ENCODE measurements at places on chromosomes 13 and 19.

DNA sequence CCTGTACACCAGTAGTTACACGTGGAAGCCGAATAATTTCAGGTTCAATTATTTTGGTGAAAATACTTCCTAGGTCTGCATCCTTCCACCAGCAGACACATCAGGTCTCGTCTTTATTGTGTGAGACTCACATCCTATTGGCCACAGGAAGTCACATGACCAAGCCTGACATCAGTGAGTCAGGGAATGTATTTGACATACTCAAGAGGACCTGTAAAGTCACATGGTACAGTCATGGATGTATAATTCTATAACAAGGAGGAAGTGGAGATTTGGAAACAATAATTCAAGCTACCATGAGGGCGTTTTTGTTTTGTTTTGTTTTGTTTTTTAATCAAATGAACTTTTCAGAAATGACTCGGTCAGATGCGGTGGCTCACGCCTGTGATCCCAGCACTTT lies 9.3 kb upstream of the HIF3A start:
- no peak for DNase-seq

GRCh38 chr19:1840541-1841115 lies 7.7 kb downstream of the REXO1 start:
- no peak for DNase-seq

DNA sequence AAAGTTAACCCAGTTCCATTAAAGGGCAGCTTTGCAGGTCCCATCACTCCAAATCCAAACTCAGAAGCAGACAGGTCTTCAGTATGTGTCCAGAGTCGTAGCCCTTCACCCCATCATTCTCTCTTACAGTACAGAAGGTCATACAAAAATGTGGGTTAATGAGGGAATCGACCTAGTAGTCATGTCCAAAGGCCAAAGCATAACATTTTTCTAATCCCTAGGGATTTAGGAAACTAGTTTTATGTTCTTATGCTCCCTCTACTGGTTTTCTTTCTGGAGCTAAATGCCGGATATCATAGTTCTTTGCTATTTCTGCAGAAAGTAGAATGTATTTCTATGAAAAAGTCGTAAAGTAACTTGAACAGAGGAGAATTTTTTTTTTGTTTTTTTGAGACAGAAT lies 72.2 kb downstream of the DHRS12 start:
- DNase-seq = no peak

- no peak for DNase-seq
Measured at GRCh38 chr13:24741016-24741662, 22.8 kb upstream of the RNF17 start.

DNA sequence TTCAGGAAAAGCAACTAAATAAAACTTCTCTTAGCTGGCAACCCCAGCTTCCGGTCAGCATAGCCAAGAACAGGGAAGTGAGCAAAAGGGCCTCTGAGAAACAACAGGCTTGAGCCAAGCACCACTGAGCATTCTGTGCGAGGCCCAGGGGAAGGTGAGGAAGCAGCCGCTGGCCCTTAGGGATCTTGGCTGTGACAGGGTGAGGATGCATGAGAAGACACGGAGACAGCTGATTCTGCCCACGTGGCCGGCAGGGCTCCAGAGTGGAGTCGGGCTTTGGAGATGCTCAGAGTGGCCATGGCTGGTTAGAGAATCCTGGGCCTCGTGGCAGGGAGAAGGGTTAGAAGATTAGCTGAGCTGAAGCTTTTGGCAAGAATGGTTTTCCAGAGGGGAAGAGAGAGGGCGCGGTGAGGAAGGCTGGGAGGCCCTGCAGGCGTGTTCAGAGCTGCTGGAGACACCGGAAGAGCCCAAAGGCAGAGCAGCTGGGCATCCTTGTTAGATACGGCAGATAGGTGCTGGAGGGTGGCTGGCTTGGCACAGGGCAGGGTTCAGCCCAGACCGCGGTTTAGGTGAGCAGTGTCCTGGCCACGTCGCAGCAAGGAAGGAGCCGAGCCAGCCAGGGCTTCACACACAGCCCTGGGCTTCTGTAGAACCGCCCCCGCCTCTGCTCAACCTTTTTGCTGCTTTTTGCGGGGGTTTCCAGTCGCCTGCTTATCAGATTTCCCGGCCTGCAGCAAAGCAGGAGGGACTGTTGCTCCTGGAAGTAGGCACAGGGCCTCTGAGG lies 17.3 kb downstream of the UPF1 start:
- DNase-seq = no peak

DNA sequence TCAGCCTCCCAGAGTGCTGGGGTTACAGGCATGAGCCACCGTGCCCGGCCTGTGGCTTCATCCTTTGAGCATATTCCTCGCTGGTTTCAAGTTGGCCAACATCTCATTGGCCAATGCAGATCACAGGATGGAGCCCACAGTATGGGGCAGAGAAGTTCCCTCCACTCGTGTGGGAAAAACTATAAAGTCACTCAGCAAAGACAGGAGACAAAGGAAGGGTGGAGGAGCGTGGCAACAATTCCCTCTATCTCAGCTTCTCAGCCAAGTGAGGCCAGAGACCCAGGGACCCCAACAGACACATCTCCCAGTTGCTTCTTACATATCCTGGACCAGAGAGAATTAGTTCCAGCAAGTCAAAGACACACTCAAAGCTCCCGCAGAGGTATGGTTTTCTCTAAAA lies 184.6 kb upstream of the SOX1 start:
- no peak for DNase-seq

DNA sequence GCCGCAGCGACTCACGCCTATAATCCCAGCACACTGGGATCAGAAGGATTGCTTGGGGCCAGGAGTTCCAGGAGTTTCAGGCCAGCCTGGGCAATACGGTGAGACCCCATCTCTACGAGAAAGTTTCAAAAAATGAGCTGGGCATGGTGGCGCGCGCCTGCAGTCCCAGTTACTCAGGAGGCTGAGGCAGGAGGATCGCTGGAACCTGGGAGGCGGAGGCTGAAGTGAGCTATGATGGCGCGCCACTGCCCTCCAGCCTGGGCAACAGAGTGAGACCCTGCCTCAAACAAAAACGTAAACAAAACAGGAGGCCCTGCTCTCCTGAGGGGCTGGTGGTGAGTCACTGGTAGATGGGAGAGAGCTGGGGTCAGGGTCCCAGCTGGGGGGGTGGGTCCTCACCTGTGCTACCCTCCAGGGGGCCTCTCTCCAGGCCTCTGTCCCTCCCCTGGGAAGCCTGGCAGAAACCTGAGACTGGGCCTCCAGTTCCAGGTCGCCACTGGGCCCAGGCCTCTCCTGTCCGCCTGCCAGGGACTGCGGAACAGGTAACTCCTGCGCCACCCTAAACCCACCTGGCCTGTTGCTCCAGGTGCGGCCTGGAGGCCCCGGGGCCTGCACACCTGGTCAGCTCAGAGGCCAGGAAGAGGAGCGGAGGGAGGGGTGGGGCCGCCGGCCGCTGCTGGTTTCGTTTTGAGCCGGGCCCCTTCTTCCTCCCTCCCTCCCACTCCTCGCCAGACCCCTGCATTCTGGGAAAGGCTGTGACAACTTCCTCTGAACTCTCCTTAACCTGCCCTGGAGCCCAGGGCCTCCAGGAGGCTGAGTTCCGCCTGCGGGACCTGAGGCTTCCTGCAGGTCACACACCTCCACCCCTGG lies 17.2 kb upstream of the ZBTB7A start:
- DNase-seq = no peak

- no peak for DNase-seq
Measured at GRCh38 chr13:79456051-79456450, 24.9 kb upstream of the NDFIP2 start.

GRCh38 chr13:88979465-88980175 lies 1308.4 kb downstream of the SLITRK5 start:
- DNase-seq = no peak

DNA sequence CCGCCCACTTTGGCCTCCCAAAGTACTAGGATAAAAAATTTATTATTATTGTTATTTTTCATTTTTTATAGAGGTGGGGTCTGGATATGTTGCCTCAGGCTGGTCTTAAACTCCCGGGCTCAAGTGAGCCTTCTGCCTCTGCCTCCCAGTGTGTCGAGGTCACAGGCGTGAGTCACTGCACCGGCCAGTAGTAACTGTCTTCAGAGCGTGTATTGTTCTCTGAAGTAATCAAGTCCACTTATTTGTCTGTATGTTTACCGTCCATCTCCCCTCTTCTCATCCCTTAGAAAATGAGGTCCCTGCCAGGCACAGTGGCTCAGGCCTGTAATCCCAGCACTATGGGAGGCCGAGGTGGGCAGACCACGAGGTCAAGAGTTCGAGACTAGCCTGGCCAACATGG lies 18.2 kb upstream of the SULT2B1 start:
- no peak for DNase-seq

- no peak for DNase-seq
Measured at GRCh38 chr19:2244486-2244885, 4.6 kb upstream of the AMH start.

DNA sequence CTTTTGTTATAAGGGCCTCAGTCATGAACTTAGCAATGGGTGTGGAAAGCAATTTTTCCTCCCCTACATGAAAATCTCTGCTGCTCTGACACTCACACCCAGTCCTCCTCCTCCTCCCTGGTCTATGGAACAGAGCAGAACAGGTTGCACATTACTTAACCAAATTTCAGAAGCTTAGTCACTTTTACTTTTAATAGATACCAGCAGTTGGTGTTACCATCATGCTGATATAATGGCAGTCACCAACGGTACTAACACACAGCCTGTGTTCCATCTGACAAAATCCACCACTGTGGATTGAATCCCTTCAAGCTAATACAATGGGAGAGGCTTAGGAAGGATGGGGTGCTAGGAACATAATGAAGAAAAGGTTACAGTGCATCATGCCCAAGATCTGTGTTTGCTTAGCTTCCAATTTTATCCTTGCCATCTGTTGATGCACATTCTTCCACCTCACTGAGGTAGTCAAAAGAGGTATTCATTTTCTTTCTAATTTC lies 9.8 kb downstream of the TPT1 start:
- DNase-seq = no peak

GRCh38 chr13:76994281-76994680 lies 2.4 kb downstream of the CLN5 start:
- no peak for DNase-seq

DNA sequence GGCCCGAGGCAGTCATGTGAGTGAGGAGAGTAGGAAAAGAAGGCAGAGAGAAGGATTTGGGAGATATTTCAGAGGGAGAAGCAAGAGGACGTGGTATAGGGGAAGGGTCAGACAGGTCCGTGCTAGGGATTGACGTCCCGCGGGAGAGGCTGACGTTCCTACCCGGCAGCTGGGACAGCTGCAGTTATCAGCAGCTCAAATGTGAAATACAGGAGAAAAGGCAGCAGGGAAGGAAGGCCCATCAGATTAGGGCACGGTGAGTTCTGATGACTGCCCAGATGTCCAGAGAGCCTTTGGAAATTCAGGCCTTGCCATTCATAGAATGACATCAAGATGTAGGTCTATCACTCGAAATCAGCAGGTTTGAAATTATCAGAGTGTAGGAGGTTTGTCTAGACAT lies 88.4 kb downstream of the IRS2 start:
- DNase-seq = no peak

DNA sequence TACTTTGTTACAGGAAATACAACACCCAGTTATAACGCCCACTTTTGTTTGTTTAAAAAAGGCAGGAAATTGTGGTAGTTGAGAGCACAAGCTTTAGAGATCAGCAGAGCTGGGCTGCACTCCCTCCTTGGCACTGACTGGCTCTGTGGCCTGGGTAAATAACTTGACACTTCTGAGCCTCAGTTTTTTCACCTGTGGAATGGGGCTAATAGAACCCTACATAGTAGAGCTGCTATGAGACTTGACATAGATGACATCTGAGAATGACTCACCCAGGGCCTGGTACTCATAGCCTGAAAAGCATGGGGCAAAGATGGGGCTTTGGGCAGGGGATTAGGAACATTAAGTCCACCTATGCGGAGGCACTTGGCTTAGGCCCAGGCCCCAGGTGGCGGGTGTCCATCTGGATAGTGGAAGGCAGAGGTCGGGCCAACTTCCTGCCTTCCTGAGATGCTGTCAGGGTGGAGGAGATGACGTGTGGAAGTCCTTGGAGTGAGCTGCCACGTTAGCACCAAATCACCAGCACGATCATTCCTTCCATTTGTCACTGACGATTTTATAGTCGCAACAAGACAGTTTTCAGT lies 159.1 kb downstream of the KATNAL1 start:
- no peak for DNase-seq

DNA sequence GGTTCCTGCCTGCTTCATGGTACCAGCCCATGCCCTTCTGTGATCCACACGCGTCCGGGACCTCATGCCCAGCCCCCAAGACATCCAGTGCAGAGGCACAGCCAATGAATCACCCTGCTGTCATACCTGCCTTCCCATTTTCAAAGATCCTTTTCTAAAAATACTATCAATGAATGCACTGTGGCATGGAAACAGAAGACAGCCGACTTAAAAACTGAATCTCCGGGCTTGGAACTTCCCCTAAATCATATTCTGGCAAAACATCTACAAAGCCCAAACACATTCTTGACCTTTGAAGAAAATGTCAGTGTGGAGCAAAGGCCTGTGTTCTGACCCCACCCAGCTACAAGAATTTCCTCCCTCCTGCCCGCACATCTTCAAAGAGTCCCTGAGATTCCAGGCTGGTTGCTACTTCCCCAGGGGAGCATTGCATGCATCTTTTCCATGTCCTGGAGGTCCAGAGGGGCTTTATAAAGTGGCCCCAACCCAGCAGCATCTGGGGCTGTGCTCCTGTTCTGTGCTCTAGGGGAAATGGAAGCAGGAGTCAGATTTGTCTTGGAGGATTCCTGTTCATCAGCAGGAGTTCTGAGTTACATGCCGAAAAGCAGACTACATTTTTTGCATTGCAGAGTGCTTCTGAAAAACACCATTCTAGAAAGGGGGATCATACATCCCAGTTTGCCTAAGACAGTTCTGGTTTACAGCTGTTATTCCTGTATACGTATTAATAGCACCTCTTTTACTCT lies 135.2 kb downstream of the USP12 start:
- no peak for DNase-seq

DNA sequence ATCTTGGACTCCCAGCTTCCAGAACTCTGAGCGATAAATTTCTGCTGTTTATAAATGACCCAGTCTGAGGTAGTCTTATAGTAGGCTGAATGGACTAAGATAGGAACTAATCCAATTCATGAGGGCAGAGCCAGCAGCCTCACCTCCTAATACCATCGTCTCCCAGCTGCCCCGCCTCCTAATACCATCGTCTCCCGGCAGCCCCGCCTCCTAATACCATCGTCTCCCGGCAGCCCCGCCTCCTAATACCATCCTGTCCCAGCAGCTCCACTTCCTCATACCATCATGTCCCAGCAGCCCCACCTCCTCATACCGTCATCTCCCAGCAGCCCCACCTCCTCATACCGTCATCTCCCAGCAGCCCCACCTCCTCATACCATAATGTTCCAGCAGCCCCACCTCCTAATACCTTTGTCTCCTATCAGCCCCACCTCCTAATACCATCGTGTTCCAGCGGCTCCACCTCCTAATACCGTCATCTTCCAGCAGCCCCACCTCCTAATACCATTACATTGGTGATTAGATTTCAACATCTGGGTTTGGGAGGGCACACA lies 2.4 kb upstream of the ARGLU1 start:
- no peak for DNase-seq

GRCh38 chr13:106489849-106490568 lies 45.5 kb downstream of the EFNB2 start:
- DNase-seq = no peak
